ENCODE measurements at places on chromosomes 4 and X.

DNA sequence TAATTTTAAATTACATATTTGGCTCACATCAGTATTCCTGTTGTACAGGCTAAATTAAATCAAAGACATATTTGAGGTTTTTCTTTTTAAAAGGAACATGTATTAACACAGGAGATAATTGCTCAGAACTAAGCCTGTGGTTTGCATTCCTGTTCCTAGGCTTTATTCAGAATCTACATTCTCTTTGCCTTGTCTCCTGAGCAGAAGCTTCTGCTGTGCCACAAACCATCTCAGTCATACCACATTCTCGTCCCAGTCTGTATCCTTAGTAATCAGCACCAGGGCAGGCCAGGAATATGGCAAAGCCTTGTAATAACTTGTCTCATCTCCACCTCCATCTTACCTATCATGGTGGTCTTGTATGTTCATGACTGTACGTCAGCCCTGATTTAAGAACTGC, 162.8 kb downstream of the ARHGAP24 start:
- no peak for DNase-seq

- no peak for DNase-seq
Measured at GRCh38 chrX:45164021-45164621, 36.6 kb downstream of the DIPK2B start.

DNA sequence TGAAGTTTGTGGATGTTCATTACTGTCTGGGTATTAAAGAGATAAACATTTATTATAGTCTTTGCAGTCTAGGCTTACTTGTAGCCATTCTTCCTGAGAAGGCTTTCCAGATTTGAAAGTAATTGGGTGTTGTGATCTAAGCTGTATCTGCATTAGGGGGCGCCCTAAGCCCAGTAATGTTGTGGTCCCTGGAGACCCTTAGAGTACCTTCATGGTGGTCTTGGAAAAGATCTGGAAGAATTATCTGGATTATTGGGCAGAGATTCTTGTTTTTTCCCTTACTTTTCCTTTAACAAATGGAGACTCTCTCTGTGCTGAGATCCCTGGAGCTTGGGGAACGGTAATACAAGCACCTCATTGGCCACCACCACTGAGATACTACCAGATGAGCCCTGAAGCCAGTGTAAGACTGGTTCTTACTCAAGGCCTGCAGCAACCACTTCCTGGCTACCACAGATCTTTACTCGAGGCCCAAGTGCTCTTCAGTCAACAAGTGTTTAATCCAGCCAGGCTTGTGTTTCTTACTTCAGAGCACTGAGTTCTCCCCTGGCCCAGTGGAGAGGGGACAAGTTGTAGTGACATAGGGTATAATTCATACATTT, 63.1 kb downstream of the RTL3 start:
- DNase-seq: no peak

DNA sequence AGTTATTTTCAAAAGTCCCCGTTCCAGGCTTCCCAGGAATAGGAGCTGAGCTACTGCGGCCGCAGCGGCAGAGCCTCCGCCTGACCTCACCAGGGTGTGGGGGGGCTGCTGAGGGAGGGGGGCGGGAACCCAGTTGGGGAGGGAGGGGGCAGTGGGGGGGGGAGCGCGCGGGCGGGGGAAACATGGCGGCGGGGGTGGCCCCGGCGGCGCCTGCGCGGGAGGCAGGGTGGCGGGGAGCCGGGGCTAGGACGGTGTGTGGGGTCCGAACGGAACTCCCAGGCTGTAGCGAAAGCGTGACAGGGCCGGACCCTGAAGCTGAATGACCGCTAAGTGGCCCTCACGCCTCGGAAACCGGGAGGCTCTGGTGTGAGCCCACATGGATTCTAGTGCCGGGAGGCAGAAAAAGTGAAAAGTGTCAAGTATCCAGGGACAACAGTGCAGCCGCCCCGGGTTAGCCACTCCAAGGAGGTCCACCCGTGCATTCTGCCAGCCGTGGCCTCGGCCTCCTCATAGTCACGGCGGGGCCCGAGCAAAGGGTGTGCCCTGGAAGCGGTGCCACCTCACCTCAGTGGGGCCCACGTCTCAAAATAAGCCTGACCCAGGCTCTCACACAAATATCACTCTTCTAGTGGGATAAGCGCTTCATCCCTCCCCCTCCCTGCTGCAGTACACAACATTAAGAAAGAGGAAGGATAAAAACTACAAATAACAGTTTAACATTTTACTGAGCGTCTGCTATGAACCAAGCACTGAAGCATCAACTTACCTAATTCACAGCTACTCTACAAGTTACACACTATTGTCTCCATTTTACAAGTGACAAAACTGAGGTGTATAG, at the start of gene KLHL13:
KLHL13 (minus strand) TSS at position 98 of the 838 bp plus-strand sequence. CDS start 88,337 bp downstream, outside the sequence.
- DNase-seq: no peak

GRCh38 chr4:856225-856901, 30.4 kb upstream of the CPLX1 start:
- DNase-seq: no peak
